ENCODE measurements at places on chromosomes 12 and 14.

DNA sequence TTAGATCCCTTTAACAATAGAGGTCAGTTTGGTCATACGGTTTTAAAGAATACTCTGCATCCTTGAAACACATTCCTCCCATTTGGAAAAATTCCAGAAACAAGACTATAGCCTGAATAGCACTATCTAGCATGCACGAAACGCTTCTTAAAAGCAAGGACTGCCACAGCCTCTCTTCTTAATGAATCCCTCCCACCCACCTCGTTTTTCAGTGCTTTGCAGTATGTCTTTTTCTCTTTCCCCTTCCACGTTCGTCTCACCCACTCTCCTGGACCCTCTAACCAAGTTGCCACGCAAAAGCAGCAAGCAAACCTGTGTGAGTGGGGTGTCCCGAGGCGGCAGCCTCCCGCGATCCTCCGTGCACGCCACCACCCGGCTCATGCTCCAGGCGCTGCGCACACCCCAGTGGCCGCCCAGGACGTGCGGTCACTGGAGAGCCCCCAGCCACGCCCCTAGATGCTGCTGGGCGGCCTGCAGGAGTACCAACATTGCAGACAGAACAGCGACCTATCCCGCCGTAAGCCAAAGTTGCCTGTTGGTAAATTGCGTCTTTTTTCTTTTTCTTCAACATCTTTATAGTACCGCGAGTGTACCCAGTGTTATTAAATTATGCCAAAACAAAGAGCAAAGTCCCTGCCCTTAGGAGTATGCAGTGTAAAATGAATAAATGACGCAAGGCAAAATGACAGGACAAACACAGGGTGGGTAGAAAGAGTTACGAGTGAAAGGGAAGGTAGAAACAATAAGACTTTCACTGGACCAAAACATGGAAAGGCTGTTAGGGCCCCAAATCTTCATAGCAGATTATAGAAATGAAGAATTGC, at the start of gene SLC38A4:
Gene SLC38A4, minus strand, starts transcription at position 407 of the 824 bp plus-strand sequence. CDS start 32,926 bp downstream, outside the sequence.
- no peak for DNase-seq

GRCh38 chr14:24150993-24151392, 3.7 kb downstream of the RNF31 start:
- no peak for DNase-seq

DNA sequence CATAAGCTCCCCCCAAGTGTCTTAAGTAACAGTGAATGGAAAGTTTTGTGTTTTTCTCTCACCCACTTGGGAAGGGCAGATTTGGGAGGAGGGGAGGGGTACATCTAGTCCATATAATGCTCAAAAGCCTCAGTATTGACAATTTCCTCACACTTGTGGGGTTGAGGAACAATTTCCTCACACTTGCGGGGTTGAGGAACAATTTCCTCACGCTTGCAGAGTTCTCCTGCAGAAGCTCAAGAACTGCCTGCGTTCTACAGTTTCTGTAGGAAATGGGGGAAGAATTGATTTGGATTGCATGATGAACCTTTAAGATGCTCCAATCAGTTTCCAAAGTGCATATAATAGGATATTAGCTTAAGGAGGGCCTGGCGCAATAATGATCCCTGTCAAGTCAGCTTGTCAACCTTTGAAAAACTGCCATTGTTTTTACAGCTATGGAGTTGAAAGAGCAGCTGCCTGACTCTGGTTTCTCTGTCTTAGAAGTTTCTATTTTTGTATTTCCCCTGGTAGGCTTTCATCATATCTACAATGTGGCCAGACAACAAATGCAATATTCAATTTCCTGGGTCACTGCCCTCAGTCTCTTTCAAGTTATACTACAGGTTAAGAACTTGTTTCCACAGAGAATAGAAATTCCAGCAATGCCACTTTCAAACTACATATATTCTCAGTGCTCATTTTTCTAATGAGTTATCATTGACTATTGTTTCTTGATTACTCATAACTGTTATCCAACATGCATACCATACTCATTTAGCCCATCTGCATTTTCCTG, 66.5 kb downstream of the PLEKHG7 start:
- no peak for DNase-seq

GRCh38 chr12:88413646-88414045, 166.6 kb downstream of the KITLG start:
- no peak for DNase-seq

GRCh38 chr12:124994437-124994975, 1.1 kb downstream of the BRI3BP start:
- DNase-seq, result no peak

DNA sequence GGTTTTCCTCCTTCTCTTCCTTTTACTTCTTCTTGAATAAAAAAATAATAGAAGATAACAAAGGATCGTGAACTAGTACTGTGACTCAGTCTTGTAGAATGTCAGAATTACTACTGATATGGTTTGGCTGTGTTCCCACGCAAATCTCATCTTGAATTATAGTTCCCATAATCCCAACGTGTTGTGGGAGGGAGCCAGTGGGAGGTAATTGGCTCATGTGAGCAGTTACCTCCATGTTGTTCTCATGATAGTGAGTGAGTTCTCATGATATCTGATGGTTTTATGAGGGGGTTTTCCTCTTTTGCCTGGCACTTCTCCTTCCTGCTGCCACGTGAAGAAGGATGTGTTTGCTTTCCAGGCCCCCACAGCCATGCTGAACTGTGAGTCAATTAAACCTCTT, 549.6 kb downstream of the DIO2 start:
- DNase-seq, result no peak

GRCh38 chr12:28629691-28630090, 439.4 kb downstream of the CCDC91 start:
- no peak for DNase-seq

Data from NCI-H345 (cell line).